Hematopoietic multipotent progenitor cell treated with erythropoietin and hydrocortisone succinate and interleukin-3 and kit ligand, for 15 days (in vitro differentiated cells): ENCODE measurements at places on chromosomes 1 and 21.

- no peak for DNase-seq
Observed at GRCh38 chr1:54254055-54254454, 54.1 kb downstream of the MRPL37 start.

- no peak for DNase-seq
Observed at GRCh38 chr1:230274254-230274653, 151.9 kb downstream of the PGBD5 start.

GRCh38 chr1:231959225-231959884, 332.8 kb downstream of the DISC1 start:
- DNase-seq: no peak

- no peak for DNase-seq
Observed at GRCh38 chr1:228213917-228214808, 6.3 kb downstream of the OBSCN start.

DNA sequence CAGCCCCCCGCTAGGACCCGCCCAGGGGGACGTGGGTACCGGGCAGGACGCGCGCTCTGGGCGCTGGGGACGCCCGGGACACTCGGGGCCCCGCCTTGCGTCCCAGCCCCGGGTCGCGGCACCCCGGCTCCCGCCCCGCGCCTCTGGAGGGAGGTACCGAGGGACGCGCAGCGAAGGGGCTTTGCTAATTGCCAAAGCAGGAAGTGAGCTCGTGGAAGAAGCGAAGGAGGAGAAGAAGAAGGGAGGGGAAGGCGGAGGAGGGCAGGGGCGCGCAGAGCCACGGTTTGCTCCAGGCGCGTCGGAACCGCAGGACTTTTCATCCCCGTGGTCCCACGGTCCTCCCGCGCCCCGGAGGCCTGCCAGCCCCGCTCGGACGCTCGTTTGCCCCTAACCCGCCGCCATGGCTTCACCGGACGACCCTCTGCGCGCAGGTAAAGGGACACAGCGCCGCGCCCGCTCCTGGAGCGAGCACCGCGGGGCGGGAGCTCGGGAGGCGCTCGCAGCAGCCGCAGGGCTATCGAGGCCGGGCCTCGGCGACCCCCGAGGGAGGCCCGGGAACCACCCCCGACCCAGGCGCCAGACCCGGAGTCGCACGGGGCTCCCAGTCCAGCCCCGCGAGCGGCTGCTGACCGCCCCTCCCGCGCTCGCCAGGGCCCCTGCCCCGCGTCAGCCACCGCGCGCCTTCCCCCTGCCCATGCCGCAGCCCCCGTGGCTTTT, 1.3 kb downstream of the EDARADD start:
- no peak for DNase-seq

DNA sequence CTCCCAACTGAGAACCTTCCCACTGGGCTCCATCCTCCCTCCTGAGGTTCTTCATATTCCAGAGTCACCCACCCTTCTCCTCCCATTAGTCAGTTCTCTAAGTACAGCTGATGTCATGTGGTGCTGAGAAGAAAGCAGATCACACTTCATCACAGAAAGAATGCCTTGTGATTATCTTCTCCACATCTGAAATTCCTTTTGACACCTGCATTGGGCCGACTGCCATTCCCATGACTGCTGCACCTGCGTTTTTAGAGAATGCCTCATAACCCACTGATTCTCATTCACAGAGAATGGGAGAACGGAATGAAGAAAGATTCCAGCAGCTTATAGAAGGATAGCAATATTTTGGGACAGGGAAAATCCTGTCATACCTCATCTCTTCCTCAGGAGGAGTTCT, 14.3 kb downstream of the LEPR start:
- no peak for DNase-seq

DNA sequence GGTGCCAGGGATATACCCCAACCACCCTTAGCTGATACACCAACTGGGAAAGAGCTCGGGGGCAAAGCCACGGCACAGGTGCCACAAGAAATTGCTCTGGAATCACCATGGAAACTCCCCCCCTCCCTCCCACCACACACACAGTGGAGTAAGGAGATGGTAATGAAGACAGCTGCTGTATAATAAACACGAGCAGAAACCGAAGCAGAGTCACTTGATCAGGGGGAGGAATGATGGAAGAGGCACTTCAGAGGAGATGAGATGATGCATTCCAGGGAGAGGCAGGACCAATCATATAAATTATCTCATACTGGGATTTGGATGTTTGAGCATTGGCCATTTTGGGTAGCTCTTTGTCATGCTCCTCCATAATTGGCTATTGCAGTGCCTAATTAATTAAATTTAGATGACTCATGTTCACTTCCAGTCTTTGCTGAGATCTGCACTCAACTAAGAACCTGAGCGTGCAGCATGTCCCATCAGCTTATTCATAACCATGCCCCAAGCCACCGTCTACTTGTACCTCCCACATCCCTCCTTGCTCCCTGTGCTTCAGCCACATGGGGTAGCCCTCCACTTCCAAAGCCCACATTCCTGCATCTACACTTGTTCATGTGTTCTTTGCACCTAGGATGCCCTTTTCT, 189.5 kb downstream of the ZSCAN20 start:
- no peak for DNase-seq

DNA sequence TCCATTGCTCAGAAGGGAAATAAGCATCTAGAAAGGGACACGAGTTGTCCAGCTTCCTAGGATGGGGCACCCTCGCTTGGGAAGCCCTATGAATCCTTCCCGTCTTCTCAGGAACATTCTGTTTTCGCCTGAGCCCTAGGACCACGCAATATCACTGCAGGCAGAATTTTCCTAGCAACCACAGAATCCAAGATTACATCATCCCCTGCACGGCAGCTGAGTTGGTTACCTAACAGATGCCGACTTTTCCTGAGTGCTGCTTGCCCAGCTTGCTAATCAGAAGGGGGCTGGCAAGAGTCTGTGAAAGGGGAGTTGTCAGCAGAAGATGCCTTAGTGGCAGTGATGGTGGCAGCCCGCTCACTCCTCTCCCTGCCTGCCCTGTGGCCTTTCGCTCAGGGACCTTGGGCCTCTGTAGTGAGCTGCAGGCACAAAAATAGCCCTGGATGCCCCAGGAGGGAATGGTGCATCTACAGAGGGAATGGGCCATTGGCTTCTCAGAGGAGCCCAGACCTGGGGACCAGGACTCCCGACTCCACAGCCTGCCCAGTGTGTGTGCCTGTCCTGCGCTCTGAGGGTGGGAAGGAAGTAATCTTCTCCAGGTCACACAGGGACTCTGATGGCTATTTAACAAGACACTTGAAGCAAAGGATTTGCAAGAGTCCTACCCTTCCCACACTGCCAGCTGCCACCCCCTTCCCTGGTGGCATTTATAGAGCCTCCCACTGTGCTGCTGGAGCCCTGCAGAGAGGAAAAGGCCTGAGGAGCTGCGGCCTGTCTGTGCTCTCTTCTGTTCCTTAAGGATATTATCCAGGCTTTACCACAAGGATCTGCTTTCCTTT, 28.9 kb upstream of the CLSTN1 start:
- no peak for DNase-seq

DNA sequence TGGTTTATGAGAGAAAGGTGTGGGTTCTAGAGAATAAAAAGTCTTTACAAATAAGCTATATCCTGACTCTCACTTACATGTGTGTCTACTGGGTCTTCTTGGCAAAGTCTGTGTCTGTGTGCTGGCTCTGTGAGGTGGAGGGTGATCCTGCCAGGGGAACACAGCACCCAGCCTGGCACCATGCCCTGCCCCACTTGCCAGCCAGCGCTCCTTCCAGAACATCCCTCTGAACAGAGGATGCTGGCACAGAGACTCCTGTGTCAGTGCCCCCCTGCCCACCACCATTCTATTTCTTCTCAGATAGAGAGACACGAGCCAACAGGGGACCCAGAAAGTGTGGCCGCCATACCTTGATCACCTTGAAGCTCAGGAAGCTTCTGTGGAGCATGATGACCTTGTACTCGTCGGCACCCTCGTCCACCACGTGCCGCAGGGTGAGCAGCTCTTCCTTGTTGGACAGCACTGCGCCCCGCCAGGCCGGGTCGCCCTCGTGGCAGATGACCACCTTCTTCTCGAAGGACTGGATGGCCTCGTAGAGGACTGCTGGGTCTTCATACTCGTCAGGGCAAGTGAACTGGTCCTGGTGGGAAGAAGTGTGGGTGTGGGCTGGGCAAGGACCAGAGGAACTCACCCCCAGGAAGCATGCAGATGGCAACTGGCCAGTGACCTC, 49.7 kb downstream of the NTPCR start:
- no peak for DNase-seq

DNA sequence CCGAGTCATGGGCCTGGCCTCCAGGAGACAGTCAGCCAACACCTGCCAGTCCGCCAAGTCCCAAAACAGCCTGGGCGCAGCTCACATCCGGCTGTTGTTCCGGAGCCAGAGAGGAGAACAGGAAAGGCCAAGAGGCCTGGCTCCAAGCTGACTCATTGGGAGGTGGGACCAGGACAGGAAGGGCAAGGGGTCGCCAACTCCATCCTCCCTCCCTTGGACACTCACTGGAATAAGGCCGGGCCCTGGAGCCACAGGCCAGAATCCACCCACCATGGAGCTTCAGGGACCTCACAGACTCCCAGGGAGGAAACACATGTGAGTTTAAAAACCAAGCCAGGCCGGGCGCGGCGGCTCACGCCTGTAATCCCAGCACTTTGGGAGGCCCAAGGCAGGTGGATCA, 25.1 kb upstream of the CLIC4 start:
- DNase-seq: no peak

DNA sequence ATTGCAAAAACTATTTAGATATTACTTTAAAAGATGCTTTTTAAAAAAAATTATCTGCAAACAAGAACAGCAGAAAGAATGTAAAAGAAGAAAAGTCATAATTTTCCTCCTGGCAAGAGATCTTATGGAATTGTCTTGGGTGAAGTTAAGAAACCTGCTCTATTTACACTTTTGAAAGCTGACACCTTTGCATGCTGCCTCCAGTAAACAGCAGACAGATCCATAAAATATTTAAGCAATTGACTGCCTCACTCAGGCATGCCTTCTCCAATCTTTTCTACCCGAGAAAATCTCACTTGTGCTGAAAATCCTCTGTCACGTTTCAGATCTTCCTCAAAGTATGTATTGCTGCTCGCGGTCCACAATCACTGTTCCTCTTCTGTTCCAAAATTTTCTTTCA, 107.9 kb upstream of the ZP4 start:
- DNase-seq: no peak

DNA sequence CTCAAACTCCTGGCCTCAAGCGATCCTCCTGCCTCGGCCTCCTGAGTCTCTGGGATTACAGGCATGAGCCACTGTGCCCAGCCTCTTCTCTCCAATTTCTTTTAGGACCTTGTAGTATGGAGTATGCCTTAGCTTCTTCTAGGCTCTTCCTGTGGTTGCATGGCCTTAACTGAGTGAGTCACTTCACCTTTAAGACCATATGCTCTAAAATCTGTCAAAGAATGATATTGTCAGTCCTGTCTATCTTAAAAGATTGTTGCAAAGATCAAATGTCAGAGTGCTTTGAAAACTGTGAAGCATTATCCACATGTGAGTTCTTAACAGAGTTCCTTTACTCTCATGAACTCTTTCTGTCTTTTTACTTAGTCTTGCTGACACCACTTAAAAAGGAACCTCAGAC, 37.2 kb downstream of the ATP2B4 start:
- no peak for DNase-seq
